Activated T-cell treated with anti-CD3 and anti-CD28 coated beads for 48 hours (primary cell): ENCODE measurements at places on chromosomes 3 and 15.

DNA sequence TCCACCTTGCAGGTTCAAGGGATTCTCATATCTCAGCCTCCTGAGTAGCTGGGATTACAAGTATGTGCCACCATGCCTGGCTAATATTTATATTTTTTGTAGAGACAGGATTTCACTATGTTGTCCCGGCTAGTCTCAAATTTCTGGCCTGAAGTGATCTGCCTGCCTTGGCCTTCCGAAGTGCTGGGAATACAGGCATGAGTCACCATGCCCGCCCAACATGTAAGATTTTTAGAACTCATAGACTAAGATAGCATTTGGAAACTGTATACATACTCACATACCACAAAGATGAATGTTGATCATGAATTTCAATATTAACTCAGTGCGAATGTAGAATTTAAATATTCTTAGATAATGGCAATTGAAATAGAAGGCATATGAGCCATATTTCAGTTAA is 718.9 kb downstream of the NLGN1 start:
- no peak for DNase-seq

GRCh38 chr3:155420881-155421486 is 127.5 kb upstream of the STRIT1 start:
- DNase-seq: no peak

DNA sequence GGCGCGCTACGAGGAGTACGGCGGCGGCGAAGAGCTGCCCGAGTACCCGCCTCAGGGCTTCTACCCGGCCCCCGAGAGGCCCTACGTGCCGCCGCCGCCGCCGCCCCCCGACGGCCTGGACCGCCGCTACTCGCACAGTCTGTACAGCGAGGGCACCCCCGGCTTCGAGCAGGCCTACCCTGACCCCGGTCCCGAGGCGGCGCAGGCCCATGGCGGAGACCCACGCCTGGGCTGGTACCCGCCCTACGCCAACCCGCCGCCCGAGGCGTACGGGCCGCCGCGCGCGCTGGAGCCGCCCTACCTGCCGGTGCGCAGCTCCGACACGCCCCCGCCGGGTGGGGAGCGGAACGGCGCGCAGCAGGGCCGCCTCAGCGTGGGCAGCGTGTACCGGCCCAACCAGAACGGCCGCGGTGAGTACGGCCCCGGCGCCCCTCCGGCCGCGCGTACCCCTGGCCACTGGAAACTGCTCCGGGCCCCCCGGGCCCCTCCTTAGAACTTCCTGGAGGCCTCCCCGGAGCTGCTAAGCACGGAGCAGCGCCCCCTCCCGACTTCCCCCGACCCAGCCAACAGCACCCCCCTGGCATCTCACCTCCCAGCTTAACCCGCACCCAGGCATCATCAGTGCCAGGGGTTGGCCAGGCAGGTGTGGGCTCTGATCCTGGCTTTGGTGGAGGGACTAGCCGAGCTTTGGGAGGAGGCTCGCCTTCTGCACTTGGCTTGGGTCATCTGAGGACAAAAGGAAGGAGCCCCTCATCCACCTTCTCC is 1.4 kb downstream of the LOXL1 start:
- peak; percentile 77 for DNase-seq

DNA sequence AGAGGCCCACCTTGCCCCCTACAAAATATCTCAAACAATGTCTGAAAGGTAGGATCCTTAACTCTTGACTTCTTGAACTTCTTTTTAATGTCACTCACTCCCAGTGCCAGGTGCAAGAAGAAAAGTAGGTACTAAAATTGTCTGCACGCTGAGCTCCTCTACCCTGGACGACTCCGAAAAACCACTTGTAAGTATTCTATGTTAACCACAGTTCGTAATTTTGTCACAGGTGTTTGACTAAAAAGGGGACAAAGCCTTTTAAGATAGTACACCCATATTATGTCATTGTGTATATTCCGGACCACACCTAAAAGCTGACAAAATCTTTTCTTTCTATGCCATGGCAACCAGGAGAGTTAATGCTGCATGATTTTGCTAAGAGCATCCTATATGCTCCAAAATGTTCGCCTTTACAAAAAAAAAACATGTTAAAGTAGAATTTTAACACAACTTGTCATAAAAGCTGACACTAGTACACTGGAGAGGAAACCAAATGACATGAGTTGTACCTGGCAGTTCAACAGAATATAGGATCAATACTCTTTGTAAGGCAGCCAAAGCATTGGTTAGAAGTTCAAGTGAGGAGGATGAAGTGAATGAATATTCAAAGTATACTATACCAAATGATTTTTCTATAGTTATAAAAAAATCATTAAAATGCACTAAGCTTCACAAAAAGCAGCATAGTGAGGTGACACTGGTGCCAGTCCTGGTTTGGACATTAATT is 210.5 kb downstream of the FOXP1 start:
- no peak for DNase-seq

DNA sequence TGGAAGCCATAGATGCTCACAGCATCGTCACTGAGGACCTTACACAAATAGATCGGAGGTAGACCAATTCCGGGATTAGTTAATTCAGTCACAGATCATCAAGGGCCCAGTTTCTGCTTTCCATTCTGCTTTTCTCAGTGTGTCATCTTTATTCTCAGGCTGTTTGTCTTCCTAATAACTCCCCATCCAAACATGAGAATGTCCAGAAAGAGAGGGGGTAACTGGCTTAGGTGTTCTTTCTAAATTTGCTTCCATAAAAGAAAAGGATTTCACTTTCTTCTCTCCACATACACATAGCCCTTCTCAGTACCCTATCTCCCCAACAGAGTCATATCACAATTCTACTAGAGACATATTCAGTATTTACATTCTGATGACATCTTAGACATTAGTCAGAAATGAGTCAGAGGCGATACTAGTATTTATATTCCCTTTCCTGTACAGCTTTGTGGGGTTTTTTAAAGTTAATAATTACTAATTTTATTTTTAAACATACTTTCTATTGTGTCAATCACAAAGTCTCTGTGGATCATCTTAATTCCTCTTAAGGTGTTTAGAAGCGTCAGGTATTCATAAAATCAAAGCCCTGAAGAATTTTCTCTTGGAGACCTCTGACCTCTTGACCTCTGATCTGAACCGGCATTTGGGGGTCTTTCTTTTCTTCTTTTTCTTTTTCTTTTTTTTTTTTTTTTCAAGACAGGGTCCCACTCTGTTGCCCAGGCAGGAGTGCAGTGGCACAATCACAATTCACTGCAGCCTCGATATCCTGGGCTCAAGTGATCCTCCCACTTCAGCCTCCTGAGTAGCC is 24.3 kb upstream of the IL12A start:
- no peak for DNase-seq

GRCh38 chr3:185815391-185816282 is 9.2 kb downstream of the IGF2BP2 start:
- no peak for DNase-seq

DNA sequence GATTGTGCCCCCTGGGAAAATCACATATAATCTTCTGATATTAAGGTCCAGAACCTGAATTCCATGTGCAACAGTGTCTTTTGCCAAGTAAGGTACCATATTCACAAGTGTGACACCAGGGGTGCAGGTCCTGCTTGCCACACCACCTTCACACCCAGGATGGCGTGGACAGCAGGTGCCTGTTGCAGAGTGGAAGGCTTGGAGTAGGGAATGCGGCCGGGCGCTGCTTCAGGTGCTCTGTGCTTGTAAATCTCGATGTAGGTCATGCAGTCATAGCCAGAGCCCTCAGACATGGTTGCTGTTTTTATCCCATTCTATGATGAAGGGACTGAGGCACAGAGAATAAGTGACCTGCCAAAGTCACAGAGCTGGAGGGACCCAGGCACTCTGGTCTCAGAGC is 34.5 kb upstream of the GABRG3 start:
- DNase-seq: no peak

GRCh38 chr3:73536952-73537351 is 87.8 kb downstream of the PDZRN3 start:
- no peak for DNase-seq

DNA sequence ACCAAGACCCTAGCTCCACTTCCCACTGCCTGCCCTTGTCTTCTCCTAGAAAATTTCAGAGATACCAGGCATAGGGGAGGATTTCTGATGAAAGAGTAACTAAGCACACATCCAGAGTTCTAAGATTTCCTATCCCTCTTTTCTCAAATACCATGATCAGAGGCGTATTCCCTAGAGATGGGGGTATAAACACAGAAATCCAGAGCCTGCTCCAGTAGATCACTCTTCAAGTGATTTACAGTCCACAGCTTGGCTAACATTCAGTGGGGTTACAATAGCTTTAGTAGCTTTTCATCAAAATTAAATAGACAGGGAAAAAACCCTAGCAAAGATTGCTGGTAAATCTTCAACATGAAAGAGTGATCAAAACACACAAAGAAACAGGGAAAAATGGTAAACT is 800.7 kb upstream of the GRM7 start:
- DNase-seq: no peak

DNA sequence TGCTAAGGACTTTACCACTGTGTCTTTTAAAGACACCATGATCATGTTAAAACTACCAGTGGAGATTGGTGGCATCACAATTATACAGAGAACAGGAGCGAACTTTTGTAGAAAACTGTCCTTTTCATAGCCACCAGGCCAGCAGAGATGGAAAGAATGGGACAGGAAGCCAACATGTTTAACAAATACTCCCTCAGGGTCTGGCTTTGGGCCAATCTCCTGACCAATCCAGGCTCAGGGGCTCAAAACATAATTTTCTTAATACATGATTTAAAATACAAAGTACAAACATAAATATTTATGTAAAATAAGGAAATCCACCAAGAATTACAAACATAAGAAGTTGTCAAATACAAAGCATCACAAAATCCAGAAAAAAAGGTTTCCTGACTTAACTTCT is 266.0 kb downstream of the VPS13C start:
- no peak for DNase-seq

GRCh38 chr3:188874576-188874975 is 297.2 kb upstream of the TPRG1 start:
- DNase-seq: no peak

DNA sequence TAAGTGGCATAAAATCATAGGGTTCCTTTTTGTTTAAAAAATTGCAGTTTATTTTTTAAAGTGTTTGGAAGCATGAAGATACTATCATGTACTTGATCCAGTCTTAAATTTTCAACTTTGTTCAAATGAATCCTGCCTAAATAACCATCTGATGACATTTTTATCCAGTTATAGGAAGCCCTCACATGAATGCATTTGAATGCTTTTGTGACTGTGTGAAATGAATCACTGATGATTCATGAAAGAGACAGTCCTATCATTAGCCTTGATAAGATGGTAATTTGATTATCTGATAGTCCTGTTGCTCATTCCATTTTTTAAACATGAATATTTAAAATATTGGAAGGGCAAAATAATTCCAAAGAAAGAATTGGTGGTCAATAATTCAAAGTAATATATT is 401.9 kb upstream of the ROBO2 start:
- DNase-seq: no peak

DNA sequence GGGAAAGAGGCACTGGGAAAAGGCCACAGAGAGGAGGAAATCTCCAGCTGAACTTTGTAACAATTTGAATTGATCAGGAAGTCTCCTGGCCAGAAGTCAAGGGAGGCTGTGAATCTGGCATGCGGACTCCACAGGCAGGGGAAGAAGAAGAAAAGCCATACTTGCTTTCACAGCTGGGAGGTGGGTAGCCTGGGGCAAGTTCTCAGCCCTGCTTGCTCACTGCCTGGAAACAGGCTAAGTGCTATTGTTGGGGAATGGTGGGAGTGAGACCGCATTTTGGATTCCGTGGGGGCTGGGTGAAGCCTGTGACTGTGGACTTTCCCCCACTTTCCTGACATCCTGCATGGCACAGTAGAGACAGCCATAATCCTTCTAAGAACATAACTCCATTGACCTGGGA is 168.8 kb upstream of the CD96 start:
- DNase-seq: no peak

DNA sequence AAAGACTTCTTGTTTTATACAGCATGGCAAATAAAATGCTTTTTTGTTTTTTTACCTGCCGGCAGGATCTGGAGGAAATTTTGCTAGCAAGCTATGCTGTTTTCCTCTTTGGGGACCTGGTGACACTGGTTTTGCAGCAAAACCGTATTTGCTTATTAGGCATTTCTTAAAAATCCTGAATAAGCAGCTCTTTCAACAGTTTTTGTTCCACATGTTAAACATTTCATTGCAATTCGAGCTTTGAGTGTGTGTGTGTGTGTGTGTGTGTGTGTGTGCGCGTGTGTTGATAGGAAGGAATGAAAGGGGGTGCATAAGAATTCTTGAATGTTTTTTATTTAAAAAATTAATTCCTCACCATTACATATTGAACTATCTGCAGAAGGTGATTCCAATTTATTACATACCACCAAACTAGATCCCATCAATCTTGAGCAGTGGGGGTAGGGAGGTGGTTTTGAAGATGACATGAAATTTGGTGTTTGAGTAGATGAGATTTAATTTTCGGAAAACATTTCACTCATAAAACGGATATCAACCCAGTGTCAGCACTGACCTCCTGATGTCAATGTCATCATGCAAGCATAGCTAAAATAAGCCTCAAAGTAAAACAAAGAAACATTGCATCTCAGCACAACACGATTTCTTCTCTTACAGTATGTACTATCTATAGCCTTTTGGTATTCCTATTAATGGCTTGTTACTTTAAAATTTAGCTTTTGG is 17.3 kb downstream of the ZBTB38 start:
- DNase-seq: no peak

DNA sequence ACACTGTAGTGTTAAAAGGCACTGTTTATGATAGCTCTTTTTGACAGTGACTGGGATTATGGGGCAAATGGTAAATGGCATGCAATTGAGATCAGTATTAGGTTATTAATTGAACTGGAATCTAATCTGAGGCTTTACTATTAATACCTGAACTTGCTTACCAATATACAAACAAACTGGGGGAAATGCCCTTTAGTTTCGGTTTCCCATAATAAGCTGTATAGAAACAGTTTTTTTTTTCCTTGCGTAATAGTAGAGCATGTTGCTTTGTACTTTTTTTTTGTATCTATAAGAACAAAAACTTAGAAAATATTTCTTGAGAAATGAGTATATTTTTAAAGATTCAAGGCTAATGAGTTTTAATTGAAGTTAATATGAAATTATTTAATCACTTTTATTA is 95.0 kb downstream of the FNDC3B start:
- DNase-seq: no peak

- no peak for DNase-seq
These were observed 133.5 kb downstream of the PDZRN3 start for GRCh38 chr3:73491287-73491662.

GRCh38 chr3:152922554-152922953 is 87.6 kb downstream of the P2RY1 start:
- no peak for DNase-seq

GRCh38 chr3:106058475-106058874 is 189.7 kb upstream of the CBLB start:
- no peak for DNase-seq

DNA sequence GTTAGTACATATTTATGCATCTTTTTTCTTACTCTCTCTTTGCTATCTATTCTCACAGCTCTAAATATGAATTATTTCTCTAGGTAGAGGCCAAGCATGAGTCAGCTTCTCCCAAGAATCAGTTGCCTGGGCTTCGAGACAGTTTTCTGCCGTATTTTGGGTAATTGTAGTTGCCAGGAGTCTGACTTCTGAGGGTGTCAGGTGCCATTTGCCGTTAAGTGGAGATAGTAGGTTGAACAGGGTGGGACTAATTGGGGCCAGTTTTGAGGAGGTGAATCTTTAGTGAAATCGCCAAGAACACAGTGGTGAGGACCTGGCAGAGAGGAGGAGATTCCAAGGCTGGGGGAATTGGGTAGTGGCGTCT is 7.8 kb upstream of the NRROS start:
- no peak for DNase-seq

- DNase-seq: no peak
These were observed 52.6 kb downstream of the POMGNT2 start for GRCh38 chr3:43053291-43053690.
